GM19239 (cell line): ENCODE measurements at places on chromosomes 2 and 18.

DNA sequence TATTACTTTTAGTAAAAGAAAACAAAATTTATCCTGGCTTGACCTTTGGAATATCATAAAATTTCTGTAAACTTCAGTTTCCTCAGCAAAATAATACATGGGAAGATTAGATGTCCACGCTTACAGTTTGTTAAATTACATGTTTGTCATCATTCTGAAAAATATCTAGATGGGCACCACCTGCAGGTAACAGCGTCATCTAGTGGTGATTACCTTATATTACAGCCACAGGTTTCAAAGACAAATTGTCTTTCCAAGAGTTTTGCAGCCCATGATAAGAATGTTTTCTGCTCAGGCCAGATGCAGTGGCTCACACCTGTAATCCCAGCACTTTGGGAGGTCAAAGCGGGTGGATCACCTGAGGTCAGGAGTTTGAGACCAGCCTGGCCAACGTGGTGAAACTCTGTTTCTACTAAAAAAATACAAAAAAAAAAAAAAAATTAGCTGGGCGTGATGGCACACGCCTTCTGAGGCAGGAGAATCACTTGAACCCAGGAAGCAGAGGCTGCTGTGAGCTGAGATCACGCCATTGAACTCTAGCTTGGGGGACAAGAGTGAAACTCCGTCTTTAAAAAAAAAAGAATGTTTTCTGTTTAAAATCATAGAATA lies 96.3 kb upstream of the RASGRP3 start:
- DNase-seq: no peak

GRCh38 chr2:216710551-216711301 lies 15.4 kb upstream of the IGFBP5 start:
- DNase-seq: no peak

DNA sequence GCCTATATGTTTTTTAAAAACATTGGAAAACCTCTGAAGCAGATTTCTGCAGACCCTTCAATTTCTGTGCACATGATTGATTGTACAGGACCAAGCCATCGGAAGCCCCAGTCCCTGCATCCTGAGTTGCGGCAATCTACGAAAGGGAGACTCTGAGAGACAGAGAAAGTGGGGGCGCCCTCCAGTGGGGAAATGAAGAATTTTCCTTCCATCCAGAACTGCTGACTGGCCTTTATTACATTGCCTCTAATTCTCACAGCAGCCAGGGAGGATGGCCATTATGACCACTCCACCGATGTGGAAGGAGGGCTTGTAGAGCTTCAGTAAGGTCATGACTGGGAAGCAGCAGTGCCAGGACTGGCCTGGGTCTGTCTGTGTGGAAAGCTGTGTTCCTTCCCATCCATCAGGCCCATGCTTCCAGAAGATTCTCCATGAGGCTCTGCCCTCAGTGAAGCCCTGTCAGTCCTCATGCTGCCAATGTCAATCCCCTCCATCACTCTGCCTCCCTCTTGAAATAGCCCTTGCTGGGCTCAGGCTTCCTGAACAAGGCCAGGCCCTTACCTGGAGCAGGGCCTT lies 20.0 kb upstream of the RESP18 start:
- peak; percentile 52 for DNase-seq

GRCh38 chr2:10258326-10258725 lies 44.4 kb upstream of the HPCAL1 start:
- DNase-seq: no peak

DNA sequence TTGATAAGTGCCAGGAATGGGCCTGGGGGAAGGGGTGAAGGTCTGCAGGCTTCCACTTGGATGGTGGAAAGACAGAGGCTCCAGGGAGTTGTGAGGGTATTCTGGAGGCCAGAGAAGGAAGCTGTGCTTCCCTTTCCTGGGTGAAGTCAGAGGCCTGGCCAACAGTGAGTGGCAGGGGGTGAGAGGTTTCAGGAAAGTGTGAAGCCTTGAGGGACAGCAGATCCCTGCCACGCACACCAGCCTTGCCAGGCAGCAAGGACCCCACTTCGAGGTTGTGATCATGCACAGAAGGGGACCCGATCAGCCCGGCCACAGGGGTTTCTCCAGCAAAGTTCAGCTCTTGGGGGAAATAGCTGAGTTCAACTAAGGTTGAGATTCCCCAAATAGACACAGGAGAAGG lies 66.5 kb downstream of the SMAD7 start:
- no peak for DNase-seq

GRCh38 chr2:241947401-241947800 lies 77.9 kb downstream of the RTP5 start:
- no peak for DNase-seq

DNA sequence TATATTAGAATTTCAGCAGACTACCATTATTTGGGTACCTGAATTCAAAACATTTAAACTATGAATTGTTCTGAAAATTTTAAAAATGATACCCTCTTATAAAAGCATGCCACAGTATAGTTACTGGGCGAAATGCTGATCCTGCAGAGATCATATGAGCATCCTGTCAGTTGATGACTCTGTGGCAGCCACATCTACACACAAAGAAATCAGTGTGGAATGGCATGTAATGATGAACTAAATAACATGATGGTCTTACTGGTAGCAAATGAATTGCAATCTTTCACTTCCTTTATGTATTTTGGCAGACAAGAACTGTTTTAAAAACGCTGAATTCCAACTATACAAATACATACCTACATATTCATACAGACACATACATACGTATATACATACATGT lies 38.3 kb downstream of the MRPS9 start:
- no peak for DNase-seq
